ENCODE measurements at places on chromosomes 5 and 9.

- DNase-seq: no peak
These were observed 86.5 kb upstream of the TNFAIP8 start for GRCh38 chr5:119269061-119269944.

GRCh38 chr9:137506274-137506673 lies 43.9 kb downstream of the PNPLA7 start:
- DNase-seq: no peak

GRCh38 chr9:101265261-101265660 lies 119.5 kb downstream of the BAAT start:
- no peak for DNase-seq

DNA sequence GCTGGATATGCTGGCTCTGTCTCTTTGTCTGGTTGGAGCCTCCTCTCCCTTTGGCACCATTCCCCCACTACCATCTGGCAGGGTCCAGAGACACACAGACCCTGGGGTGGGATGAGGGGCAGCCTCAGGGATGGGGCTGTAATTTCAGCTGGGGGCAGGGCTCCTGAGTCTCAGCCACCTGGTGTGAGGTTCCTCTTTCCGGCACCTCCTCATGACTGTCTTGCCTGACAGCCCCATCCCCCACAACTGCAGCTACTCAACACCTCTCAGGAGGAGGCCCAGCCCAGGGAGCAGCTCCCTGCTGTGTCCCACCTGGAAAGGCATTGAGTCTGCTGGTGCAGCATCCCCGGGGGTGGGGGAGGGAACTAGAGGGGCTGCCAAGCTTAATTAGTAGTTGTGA lies 11.7 kb upstream of the RPS14 start:
- no peak for DNase-seq

- peak; percentile 63 for DNase-seq
These were observed 170.0 kb downstream of the NTRK2 start for GRCh38 chr9:84839541-84839940.

GRCh38 chr9:129889941-129890717 lies 54.9 kb downstream of the USP20 start:
- DNase-seq: no peak

- DNase-seq: no peak
These were observed 18.4 kb upstream of the ALDOB start for GRCh38 chr9:101453776-101454570.

DNA sequence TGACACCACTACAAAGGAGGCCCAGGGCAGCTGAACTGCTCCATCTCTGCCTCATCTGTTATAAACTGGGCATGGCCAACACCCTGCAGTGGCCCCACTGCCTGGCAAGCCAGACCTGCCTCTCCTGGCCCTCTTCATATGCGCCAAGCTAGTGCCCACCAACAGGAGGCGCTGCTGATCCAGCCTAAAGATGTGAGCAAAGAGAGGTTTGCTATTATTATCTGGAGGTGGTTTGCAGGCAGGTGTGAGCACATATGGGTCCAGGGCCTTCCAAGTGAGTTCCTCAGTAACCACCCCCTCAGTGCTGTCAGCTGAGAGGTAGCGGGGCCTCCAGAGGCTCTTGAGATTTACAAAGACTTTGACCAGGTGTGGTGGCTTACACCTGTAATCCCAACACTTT lies 232.2 kb downstream of the SYK start:
- no peak for DNase-seq

DNA sequence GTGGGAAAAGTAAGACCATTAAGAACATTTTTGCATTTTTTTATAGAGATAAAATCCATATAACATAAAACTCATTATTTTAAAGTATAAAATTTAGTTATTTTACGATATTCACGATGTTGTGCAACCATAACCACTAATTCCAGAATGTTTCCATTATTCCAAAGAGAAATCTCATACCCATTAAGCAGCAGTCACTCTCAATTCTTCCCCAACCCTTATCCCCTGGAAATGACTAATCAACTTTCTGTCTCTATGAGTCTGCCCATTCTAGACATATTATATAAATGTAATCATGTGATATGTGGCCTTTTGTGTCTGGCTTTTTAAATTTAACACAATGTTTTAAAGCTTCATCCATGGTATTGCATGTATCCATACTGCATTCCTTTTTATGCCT lies 115.6 kb upstream of the ADAMTSL1 start:
- DNase-seq: no peak

DNA sequence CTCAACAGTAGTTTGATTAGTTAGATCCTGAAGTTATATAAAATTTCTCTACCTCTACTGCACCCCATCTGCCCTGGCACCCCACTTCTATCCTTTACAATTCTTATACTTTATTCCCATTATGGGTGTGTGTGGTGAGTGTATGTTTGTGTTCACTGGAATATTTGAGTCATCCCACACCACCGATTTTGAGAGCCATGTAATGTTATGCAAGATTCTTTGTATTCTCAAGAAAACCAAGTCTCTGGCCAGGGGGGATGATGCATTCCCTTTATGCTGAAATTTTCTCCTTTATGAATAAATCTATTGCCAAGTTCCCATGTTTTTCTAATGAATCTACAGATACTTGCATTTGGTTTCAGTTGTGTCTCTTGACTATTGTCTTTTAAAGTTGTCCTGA lies 266.8 kb downstream of the ARHGEF28 start:
- peak; percentile 23 for DNase-seq

- DNase-seq: no peak
These were observed 508.9 kb downstream of the NTRK2 start for GRCh38 chr9:85178474-85178873.
